ENCODE measurements at places on chromosomes 12 and 14.

GRCh38 chr12:45289245-45290215, 73.6 kb downstream of the ANO6 start:
- DNase-seq: no peak

GRCh38 chr12:19194963-19195362, 65.4 kb downstream of the PLEKHA5 start:
- DNase-seq: no peak

- DNase-seq: no peak
Measured at GRCh38 chr14:77203611-77204458, 22.2 kb downstream of the TMEM63C start.

GRCh38 chr12:15201056-15201455, 20.2 kb downstream of the RERG start:
- DNase-seq: no peak

DNA sequence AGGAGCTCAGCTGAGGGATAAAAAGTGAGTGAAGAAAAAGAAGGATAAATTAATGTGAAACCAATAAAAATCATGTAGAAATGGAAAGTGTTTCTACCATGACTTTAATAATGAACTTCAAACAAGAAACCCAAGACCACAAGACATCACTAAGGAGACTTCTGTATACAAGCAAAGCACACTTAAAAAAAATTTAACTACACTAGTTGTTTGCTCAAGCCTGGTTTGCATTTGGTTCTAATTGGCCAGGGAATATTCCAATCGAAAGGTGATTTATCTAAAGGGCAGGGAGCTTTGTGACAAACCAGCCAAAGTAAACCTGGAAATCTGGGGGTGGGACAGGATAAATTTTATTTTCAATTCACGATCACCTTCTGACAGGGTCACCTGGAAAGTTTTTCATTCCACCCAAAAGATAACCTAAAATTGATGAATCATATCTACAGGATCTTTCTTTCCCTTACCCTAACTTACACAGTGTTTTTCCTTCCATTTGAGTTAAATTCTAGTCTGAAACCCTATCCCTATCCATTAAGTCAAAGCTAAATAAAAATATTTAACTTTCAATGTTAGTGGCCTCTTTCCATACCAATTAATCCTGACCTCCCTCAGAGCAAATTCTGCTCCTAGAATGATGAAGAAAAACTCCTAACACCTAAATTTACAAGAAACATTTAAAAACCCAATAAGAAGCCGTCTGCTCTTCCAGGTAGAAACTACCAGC, 2.6 kb downstream of the EGLN3 start:
- no peak for DNase-seq

DNA sequence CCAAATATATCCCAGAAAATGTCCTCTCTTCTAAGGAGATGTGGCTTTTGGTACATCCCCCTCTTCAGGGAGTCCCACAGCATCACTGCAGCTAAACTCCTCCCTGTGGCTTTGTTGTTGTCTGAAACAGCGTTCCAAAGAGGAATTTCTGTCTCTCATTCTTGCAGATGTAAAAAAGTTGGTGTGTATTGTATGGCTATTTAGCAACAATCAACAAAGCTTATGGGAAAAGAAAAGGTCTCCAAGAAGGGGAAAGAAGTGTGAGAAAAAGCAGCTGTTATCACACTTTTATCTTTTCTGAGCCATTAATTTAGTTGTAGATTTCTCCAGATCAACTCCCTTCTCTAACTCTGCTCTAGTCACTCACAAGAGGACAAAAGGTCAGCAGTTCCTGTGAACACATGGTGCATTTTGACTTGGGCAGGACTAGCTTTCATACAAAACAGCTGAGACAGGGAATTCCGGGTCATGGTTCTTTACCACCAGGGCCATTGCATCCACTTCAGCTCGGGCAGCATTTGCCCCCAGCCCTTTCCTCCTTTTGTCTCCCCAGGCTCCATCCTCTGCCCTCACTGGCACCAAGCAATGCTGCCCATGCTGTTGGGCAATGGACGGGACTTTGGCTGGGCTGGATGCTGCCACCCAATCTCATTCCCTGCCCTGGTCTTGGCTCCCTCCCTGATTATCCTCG, 184.7 kb downstream of the TMX1 start:
- DNase-seq: no peak

- no peak for DNase-seq
Measured at GRCh38 chr14:102086709-102086971, 204 bp downstream of the HSP90AA1 start.

- no peak for DNase-seq
Measured at GRCh38 chr12:18754124-18754707, 16.3 kb downstream of the CAPZA3 start.

GRCh38 chr14:32374155-32374554, 45.1 kb downstream of the AKAP6 start:
- DNase-seq: no peak

- DNase-seq: no peak
Measured at GRCh38 chr14:104688505-104689108, 811 bp upstream of the INF2 start.

DNA sequence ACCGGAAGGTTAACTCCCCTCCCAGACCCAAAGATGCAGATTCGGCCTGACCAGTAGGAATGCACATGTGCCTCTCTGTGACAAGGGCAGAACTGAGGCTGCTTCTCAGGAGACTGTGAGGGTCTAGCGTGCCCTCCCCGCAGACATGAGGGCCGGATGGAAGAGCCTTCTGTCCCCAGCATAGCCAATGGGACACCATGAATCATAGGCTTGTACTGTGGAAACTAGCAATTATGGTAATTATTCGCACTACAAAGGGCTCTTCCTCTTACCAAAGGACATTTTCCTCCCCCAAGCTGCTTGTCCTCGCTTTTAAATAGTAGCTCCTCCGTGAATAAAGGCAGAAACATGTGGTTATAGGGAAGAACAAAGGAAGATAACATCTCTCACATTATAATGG, 6.2 kb downstream of the COA8 start:
- DNase-seq: no peak

DNA sequence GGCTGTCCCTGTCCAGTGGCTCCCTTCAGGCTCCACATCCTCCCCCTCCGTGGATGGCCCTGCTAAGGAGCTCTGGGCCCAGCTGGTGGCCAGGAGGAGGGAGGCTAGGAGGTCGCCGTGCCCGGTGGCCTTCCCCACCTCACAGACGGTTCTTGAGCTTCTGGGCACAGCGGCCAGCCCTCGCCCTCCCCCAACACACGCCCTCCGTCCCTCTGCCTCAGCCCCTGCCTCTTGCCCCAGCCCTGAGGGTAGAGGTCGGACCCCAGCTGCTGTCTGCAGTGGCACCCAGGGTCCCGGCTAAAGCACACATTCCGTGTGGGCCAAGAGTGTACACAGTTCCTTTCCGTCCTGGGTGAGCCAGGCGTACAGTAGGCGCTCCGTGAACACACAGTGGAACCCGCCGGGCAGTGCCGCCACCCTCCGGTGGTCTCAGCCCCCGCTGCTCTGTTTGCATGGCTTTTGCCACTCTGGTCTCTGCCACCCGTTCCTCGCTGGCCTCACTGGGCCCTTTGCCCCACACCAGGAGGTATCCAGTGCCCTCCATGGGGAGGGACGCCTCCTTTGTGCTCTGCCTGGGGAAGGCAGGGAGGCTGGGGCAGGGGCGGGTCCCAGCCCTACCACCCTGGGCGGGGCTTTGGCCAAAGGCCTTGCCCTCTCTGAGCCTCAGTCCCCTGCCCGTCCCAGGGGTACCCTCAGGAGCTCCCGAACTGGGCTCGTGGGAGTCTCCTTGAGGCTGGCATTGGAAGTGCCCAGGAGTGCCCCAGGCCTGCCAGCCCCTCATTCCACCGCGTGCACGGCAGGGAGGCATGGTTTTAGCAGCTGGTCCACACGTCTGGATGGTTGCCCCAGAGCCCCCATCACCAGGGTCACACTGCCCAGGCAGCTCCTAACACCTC, 13.0 kb downstream of the TRMT61A start:
- no peak for DNase-seq

DNA sequence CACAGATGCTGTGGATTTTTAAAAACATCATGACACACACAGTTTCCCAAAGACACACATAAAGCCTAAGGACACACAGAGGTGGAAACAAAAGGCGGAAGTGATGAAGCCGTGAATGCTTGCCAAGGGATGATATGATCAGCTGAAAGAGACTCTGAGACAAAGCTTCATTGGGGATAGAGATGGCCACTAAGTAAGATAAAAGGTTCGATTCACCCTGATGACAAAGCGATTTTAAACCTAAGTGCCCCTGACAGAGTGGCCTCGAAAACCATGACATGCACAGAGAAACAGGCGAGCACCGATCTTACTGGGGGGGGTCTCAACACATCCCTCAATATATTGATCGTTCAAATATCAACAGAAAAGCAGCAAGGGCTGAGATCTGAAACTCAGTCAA, 20.3 kb upstream of the EIF5 start:
- DNase-seq: no peak

DNA sequence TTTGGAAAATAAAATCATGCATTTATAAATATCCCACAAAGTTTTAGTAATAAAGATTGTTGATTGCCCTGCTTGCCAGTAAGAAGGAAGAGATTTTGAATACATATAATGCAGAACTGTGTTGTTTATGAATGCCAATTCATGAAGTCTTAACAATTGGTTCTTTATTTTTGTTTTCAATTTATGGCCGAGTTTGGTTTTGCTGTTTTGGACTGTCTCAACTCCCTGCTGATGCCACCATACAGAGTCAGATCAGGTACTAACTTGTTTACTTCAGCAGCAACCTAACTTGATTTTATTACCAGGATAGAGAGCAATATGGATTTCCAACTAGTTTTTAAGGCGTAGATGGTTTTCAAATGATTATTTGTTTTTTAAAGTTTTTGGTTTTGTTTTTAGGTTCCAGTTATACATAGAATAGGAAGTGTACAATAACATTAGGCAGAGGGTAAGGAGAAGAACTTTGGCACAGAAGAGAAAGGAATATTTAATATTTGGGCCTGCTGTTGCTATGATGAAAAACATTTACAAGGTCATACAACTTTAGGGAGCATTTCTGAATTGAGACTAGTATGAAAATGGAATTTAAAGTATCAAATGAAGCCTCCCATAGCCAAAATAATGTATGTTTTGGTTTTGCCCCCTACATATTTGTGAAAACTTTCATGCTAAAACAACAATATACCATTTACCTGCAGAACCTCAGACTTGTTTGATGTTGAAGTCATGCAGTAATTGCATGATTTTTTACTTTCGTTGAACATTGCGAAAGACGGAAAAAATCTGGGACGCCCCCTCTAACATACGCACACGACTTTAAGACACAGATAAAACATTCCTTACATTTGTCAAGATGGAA, 904 bp upstream of the FAM177A1 start:
- DNase-seq: no peak

DNA sequence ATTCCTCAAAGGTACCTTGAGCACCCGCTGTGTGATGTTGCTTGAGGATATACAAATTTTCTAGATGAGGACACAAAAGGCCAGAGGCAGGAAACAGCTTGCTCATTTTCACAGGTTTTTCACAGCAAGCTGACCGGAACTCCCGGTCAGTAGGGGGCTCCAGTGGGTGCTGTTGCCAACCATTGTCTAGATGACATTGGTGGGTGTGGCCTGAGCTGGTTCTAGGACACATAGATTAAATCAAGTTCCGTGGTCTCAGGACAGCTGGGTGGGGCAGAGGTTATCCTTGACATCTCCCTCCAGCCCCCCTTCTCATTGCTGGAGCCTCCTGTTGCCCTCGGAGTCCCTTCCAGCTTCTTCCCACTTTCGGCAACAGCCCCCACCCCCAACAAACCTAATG, 153.6 kb upstream of the FKBP4 start:
- DNase-seq: no peak

- no peak for DNase-seq
Measured at GRCh38 chr14:34835312-34835711, 39.8 kb downstream of the BAZ1A start.

GRCh38 chr14:69088586-69088985, 64.3 kb downstream of the DCAF5 start:
- DNase-seq: no peak

DNA sequence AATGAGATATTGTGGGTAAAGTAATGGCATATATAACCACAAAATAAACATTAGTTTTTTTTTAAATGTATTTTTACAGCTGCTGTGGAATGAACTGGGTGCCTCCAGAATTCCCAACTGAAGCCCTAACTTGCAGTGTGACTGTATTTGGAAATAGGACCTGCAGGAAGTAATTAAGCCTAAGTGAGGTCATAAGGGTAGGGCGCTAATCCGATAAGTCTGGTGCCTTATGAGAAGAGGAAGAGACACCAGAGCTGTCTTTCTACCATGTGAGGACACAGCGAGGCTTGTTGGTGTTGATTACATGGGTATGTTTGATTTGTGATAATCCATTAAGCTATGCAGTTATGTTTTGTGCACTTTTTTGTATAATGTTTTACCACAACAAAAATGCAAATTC, 136.8 kb downstream of the TPH2 start:
- no peak for DNase-seq

DNA sequence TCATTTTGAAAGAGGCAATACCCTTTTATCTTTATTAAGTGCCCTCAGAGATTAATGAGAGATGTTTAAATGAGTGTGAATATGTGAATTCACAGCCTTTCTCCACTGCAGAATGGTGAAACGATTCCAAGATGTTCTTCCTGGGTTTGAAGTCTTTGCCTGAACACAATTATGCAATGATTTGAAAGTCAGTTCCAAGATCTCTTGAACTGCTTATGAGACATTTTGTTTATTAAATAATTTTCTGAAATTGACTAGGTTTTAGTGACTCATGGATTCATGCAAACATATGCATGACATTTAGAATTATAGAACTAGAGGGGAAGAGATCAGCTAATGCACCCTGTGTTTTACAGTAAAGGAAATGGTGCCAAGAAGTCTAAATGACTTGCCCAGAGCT, 118.1 kb upstream of the SLC38A2 start:
- DNase-seq: no peak

GRCh38 chr12:12209043-12209442, 57.8 kb downstream of the LRP6 start:
- DNase-seq: no peak

DNA sequence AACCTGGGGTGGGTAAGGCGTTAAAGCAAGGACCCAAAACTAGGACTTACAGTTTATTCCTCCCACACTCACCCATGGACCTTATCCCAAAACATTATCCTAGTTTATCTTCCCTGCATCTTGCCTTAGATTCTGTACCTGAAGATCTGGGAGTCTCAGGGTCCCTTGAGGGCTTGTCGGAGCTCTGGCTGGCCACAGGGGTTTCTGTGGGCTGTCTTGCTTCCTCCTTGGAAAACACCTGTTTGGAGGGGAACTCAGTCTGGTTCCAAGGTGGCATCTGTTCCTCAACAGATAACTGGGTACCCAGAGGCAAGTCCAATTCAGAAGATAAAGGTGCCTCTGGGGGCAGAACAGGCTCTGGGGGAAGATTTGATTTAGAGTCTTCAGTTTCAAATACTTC, 1.7 kb downstream of the CDCA3 start:
- DNase-seq: no peak

DNA sequence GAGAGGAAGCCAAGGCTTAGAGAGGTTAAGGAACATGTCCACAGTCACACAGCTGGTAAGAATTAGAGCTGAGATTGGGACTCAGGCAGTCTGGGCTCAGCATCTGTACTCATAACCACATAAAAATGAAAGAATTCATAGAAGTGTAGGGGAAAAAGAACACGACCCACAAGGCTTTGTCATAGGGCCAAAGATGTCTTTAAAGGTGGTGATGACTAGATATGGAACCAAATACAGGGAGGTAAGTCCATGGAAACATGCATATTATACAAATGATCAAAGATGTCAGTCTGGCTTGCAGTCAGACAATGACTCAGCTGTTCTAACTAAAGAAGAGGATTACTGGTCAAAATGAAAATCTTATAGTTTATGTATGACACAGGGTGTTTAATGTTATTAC, 7.2 kb upstream of the SSPN start:
- DNase-seq: no peak

All from stimulated activated CD4-positive, alpha-beta T cell treated with anti-CD3 and anti-CD28 coated beads, TNF-alpha, amount 100 ng/mL, for 4 hours (primary cell).